ENCODE measurements at places on chromosomes 16 and 17. TPM values are rescaled to one million over a fixed set of nuclear protein-coding genes. Genes with fewer than 3 reads are reported as not detected.

The TP53TG3B gene
- not detected for polyA plus RNA-seq

The NOG gene
- polyA plus RNA-seq: not detected

The NPIPB9 gene
- polyA plus RNA-seq: 0.40 TPM

The TBX21 gene
- polyA plus RNA-seq: 0.10 TPM

The TPSD1 gene
- polyA plus RNA-seq: 2.6 TPM

The EPX gene
- polyA plus RNA-seq: not detected

The ARHGAP23 gene
- 6.6 TPM for polyA plus RNA-seq

The TBC1D3C gene
- 6.7 TPM for polyA plus RNA-seq

The CX3CL1 gene
- polyA plus RNA-seq: 3.2 TPM

The KRT9 gene
- not detected for polyA plus RNA-seq

The ITGA2B gene
- 0.12 TPM for polyA plus RNA-seq

The NPW gene
- 1.6 TPM for polyA plus RNA-seq

The ABAT gene
- polyA plus RNA-seq: 5.4 TPM

The TNP2 gene
- not detected for polyA plus RNA-seq

The RTN4RL1 gene
- polyA plus RNA-seq: 0.85 TPM

The FNDC8 gene
- not detected for polyA plus RNA-seq

The CA10 gene
- not detected for polyA plus RNA-seq

The NPIPB2 gene
- polyA plus RNA-seq: 3.1 TPM

The IRX5 gene
- polyA plus RNA-seq: 0.75 TPM

The SLC6A4 gene
- 0.55 TPM for polyA plus RNA-seq

The TBC1D3H gene
- 0.61 TPM for polyA plus RNA-seq

The TMC8 gene
- 3.3 TPM for polyA plus RNA-seq

The SMG6 gene
- 22.3 TPM for polyA plus RNA-seq

The CACNG1 gene
- polyA plus RNA-seq: not detected

The CCDC144A gene
- polyA plus RNA-seq: not detected

The TOM1L1 gene
- polyA plus RNA-seq: 64.2 TPM

The SPATA32 gene
- not detected for polyA plus RNA-seq

The UQCRC2 gene
- 142 TPM for polyA plus RNA-seq

The KRT13 gene
- polyA plus RNA-seq: 41.1 TPM

The NUPR1 gene
- 239 TPM for polyA plus RNA-seq

The GINS2 gene
- 3.6 TPM for polyA plus RNA-seq

The FZD2 gene
- polyA plus RNA-seq: 0.31 TPM

The GNGT2 gene
- polyA plus RNA-seq: 2.9 TPM

The ASIC2 gene
- polyA plus RNA-seq: 0.13 TPM

The ST6GALNAC2 gene
- polyA plus RNA-seq: 17.1 TPM

The SRL gene
- polyA plus RNA-seq: 0.31 TPM

The DLX3 gene
- not detected for polyA plus RNA-seq

The VMO1 gene
- 3.0 TPM for polyA plus RNA-seq

The CHST6 gene
- not detected for polyA plus RNA-seq

The FMNL1 gene
- polyA plus RNA-seq: 10.1 TPM

The GAS2L2 gene
- polyA plus RNA-seq: not detected

The PRRT2 gene
- not detected for polyA plus RNA-seq

All from stomach (tissue), 19 donors.